ENCODE measurements at places on chromosomes 11 and 22.

DNA sequence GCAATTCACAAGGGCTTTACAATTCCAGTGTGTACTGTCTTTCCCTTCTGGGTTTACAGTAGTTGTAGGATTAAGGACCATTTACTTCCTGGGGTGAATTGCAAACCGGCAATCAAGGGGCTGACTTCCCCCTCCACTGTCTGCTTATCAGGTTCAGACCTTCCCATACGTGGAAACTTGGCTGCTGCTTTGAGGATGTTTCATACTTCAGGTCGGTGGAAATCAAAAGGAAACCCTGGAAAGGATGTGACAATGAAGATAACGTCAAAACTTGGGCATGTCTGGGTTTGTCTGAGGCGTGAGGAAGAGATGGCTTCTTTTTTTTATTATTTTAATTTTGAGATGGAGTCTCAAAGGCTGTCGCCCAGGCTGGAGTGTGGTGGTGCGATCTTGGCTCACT lies 2.1 kb upstream of the RTCB start:
- no peak for DNase-seq

DNA sequence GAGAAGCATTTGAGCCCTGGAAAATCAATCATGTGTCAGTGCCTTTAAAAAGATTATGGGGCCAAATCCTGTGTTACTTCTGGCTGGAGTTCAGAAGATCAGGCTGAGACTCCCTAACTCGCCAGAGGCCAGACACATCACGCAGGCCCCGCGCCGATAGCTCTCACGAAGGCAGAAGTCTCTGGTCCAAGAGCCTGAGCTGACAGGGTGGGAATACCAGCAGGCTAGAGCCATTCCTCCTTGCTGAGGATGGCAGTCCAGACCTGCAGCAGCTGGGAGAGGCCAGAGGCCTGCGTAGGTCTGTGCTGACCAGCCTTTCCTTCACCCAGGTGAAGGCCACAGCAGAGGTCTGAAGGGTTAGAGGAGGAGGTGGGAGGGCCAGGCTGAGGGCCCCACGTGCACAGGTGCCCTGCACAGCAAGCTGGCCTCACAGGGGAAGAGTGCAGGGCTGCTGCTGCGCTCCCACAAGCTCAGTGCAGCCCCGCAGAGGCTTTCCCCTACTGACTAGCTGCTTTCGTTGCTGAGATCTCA lies 52.9 kb downstream of the ST14 start:
- DNase-seq = no peak

DNA sequence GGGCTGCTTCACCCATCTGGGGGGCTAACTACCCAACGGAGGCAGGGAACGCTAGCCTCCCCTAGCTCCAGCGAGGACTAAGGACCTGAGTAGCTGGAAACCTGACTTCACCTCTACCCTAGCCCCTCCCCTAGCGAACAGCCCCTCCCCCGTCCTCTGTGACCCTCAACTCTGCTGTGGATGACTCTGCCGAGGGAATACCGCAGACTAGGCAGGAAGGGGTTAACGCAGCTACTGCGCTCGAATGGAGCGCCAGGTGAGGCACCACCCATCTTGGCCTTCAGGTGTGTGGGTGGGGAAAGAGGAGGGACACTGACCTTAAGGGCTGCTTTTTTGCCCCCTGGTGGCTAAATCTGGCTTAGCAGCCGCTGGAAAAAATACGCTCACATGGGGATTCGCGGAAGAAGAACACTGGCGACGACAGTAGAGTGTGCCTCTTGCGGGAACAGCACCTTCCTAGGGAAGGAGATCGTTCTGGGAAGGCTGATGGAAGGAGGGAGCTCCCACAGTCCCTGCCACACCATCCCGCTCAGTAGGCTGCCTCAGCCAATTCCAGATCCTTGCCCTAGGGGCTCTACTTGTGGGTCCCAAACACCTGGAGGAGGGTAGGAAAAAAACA lies 4.5 kb upstream of the BCL9L start:
- peak; percentile 92 for DNase-seq

- DNase-seq = no peak
These were observed 49.2 kb upstream of the SLC25A18 start for GRCh38 chr22:17514084-17514483.

DNA sequence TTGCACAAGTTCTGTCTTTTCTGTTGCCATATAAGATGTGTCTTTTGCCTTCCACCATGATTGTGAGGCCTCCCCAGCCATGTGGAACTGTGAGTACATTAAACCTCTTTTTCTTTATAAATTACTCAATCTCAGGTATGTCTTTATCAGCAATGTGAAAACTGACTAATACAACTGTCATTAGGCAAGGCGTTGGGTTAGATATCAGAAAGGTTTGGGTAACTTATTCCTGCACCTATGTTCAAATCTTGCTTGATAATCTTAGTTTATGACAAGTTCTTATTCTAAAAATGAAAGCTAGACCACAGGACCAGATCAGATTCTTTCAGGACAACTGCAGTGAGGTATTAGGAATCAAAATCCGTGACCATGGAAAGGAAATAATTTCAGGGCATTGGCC lies 160.6 kb upstream of the BDNF start:
- DNase-seq = no peak

GRCh38 chr22:35021161-35021560 lies 44.8 kb upstream of the ISX start:
- peak; percentile 33 for DNase-seq

GRCh38 chr11:118027694-118028093 lies 41.5 kb downstream of the IL10RA start:
- no peak for DNase-seq

GRCh38 chr11:117906710-117907109 lies 22.5 kb downstream of the TMPRSS13 start:
- no peak for DNase-seq

- DNase-seq = no peak
These were observed 18.0 kb upstream of the EIF3D start for GRCh38 chr22:36546932-36547331.

DNA sequence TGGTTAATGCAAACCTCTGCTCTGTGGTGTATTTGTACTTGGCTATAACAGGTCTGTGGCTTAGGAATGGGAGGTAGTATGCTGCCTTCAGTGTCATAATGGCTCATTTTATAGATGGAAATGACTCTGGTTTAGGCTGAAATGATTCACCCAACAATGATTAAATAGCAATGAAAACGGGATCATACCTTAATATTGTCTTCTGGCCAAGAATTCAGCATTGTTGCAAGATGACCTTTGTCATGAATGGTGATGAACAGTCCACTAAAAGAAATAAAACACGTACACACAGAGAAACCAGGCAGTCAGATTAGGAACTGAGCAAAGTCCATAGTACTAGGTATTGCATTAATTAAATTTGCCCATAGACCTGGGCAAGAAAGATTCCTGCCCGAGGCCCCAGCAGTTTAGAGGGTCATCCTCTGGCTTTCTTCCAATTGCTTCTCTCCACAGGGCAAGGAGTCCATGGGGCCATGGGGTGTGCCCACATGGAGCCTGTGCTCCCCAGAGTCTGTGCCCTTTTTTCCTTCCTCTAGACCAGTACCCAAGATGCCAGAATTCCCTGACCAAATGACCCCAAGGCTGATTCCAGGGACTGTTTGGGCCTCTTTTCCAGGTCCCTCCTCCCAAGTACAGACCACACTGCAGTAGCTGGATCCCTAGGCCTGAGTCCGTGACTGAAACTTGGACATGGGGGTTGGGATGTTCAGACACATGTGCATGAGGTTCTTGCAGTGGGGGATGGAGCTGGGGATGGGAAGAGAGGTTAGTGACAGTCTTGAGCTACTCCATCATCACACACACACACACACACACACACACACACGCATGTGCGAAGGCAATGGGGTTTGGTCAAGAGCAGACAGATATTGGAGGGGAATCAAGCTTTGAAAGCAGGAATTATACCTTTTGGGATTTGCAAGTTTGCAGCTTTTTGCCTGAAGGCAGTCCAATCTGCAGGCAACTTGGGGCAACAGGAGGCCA lies 134.2 kb downstream of the CCDC81 start:
- DNase-seq = no peak

DNA sequence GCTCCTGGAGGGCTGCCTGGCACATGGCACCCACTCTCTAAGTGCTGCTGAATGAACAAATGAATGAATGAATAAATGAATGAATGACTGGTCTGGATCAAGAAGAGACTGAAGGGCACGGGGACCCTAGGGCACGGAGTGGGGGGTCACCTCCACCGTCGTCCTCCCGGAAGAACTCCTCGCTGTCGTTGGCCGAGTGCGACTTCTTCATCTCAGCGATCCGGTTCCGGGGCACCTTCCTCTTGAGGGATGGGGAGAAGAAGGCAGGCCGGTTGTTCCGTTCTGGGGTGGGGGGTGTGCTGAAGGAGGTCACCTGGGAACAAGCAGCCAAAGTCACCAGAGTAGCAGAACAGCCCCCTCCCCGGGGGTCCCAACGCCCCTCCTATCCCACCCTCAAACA lies 36.0 kb downstream of the NUP50 start:
- no peak for DNase-seq

GRCh38 chr22:20625270-20625669 lies 117.9 kb downstream of the MED15 start:
- DNase-seq = no peak

GRCh38 chr22:32862936-32863661 lies 61.6 kb downstream of the TIMP3 start:
- no peak for DNase-seq

DNA sequence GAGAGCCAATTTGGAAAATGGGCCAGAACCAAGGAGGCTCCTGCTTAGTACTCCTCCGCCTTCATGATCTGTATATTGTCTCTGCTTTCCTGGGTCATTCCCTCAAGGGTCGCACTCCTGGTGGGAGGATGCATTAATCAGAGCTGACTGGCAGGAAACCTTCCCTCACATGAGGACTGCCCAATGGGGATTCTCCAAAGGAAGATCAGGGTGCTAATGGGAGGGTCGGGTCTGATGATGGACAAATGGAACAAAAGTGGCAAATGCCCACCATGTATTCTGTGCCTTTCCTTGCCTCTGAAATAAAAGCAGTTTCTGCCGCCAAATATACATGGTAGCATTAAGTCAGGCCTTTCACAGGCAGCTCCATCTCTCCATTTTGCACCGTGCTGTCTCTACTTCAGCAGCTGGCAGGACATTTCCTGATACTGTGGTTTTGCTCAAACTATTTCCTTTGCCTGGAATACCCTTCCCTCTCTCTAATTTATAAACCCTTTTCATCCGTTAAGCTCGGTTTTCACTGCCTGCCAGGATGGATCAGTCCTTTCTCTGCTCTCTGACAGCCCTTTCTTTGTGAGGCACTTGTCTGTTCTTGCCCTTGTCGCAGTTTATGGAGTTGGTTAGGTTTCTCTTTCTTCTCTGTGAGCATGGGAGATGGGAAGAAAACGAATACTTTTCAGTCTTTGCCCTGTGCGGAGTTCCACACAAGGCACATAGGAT lies 13.5 kb downstream of the SREBF2 start:
- no peak for DNase-seq

DNA sequence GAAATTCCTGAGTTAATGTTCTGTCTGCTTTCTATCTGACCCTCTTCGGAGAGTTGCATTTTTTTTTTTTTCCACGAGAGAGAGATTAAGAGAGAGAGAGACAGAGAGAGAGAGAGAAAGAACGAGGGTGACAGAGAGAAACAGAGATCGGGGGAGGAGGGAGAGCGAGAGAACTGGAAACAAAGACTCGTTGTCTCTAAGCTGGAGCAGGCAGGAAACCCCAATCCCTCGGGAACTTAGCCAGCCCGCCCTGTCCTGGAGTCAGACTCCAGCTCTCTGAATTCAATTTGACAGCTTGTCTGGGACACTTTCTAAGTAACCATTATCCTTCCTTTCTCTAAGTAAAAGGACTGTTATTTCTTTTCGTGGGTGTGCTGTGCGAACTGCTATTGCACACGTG lies 76.9 kb downstream of the KCNJ1 start:
- no peak for DNase-seq

DNA sequence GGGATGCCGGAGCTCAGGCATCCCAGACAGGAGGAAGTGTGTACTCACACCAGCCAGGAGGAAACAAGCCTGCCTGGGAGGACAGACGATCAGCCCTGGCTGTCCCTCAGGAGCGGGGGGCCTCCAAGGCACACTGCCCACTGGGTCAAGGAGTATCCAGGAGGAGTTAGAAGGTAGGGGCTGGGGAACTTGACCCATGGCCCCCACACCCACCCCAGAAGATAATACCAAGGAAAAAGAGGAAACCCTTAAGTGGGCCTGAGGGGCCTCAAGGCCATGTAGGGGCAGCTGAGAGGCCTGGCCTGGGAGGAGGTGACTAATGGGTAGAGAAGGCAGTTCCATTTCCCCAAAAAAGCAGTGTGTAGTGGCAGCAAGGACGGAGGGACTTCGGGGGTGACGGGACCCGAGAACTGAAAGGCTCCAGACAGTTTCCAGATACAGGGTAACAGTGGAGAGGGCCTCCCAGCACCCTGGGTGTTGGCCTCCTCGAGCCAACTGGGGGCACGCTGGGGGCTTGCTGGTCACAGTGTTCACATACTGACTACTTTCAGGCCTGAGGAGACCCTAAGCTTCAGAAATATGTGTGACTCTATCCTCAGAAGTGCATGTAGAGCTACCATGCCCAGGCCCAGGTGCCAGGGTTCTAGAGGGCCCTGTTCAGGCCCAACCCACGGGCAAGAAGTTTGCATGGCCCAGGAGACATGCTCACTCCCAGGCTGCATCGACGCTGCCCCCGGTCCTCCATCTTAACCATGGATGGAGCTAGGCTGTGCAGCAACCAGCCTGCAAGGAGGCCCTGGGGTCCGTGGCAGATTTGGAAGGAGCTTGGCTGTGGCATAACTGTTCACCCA lies 75.7 kb upstream of the PITPNB start:
- DNase-seq = no peak

GRCh38 chr22:29053048-29053702 lies 8.5 kb downstream of the C22orf31 start:
- no peak for DNase-seq

DNA sequence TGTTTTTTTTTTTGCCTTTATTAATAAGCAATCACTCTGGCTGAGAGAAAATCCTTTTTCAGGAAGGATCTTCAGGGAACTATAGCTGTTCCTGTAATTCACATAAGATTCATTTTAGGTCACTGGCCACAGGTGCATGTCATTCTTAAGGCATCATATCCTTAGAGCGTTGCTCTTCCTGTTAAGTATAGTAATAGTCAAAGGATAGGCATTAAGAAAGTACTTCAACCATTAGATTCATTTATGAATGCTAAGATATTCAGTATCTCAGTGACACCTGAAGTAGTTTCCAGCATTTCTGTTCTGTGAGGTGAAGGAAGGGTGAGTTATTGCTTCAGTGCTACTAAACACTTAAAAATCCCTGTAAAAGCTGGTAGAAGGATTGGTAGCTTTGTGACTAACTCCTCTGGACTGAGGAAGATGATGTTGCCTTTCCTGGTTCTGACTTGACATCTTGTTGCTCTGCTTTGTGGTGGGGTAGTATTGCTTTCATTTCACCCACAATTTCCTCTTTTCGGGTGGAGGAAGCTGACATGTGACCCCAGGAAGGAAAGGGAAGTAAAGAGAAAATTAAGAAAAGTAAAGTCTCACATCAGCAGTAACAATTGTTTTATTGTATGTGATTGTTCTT lies 34.7 kb downstream of the RNF169 start:
- DNase-seq = no peak
